Stimulated activated CD8-positive, alpha-beta memory T cell treated with anti-CD3 and anti-CD28 coated beads, Interleukin-4, amount 100 ng/mL, for 1 hour (primary cell): ENCODE measurements at places on chromosomes 13 and 19.

DNA sequence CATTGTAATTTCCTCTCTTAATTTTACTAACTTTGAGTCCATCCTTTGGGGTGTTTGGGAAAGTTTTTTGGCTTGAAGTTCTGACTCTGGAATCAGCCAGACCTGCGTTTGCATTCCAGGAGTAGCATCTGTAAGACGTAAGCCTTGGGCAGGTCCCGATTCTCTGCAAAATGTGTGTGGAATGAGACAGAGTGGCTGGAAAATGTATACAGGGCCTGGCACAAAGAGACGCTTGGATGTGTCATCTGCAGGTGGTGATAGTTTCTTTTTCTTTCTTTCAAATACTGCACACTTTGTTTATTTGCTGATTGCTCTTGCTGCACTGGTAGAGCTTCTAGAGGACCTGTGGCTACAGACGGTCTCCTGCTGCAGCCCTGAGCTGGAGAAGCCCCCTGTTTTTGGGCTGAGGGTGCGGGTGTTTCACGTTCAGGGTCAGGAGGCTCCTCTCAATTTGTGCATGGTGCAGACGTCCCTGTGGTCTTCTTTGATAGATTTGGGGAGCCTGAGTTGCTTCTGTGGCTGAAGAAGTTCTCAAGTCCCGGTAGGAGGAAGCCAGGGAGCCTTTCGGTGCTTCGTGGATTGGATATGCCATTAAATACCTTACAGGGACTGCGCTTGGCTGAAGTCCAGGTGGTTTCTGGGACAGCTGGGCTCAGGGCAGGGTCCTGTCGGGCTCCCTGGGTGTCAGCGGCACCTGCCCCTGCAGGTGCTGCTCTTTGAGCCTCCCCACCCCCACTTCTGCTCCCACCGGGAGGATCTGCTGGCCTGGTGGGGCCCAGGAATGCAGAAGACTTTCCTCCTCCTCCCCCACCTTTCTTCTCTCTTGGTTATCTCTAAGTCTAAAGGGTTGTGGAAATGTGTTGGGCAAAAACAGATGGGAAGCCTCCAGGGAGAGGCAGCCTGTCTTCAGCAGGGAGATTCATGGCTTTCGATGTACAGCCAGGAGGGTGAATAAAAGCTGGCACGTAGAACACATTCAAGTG, 44.0 kb upstream of the GAS6 start:
- no peak for DNase-seq

- no peak for DNase-seq
Measured at GRCh38 chr13:77545626-77546412, 10.3 kb downstream of the SCEL start.

- no peak for DNase-seq
Measured at GRCh38 chr13:54852831-54853230, 1824.2 kb downstream of the OLFM4 start.

GRCh38 chr13:29589967-29590366, 5.5 kb downstream of the SLC7A1 start:
- no peak for DNase-seq

GRCh38 chr13:114131583-114132418, 622 bp downstream of the RASA3 start:
- DNase-seq = no peak

DNA sequence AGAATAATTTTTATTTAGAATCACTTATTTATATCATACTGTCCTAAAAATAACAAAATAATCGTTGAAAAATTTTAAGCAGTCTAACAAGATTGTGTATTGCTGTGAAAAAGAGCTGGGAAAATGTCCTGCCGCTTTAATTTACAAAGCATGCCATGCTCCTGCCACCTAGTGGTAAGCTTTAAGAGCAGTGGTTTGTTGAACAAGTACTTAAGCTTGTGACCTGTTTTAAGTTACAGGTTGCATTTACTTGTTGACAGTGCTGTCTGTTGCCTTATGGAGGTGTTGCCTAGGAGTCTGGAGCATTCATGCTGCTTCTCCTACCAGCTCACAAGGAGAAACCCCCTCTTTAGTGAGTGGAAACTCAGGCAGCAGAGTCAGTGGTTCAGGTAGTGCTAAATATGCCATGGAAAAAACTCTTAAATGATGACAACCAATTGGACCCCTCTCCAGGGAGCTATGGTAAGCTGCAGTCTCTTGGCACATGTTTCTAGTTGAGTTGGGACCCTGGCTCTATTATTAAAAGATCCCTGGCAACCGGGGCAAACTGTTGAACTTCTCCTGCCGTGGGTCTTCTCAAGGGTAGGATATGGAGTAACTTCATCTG, 68.4 kb downstream of the SPATA13 start:
- no peak for DNase-seq

DNA sequence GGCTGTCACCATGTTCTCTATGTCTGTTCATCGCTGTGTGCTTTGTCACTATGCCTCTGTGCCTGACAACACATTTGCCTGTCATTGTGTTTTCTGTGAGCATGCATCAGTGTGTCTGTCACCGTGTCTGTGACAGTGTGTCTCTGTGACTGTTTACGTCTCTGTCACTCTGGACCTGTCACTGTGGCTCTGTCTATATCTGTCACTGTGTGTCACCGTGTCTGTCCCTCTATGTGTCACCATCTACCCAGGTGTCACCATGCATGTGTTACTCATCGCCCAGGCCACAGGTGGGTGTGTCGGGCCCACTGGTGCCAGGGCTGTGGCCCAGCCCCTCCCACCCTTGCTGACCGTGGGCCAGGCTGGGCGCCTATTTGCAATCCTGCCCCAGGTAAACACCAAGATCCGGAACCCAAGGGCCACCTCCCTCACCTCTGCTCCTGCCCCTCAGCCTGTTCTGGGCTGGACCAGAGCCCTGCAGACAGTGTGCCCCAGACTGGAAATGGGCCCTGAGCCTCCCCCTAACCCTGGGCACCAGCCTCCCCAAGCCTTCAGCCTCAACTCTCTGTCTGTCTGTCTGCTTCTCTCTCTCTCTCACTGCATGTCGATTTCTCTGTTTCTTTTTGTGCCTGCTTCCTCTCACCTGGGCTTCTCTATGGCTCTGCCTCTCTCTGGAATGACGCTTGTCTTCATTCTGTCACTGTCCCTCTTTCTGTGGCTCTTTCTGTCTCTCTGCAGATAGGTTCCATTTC, 7.7 kb downstream of the IRF2BP1 start:
- no peak for DNase-seq

GRCh38 chr19:40383668-40384248, 6.2 kb downstream of the HIPK4 start:
- DNase-seq = no peak

GRCh38 chr13:99656092-99656745, 154.9 kb downstream of the TM9SF2 start:
- DNase-seq = peak; percentile 67

DNA sequence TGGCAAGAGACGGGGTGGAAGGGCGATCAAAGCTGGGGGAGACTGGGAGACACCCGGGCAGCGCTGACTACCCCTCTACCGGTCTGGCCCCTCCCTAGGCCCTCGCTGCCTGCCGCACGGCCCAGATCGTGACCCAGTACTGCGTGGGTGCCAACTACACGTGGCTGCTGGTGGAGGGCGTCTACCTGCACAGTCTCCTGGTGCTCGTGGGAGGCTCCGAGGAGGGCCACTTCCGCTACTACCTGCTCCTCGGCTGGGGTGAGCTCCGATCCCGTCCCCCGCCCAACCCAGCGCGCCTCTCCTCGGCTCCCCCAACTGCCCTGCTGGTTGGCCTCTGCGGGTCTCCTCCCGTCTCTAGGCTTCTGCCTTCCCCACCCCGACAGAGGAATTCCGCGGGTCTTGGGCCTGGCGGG, 8.8 kb downstream of the GIPR start:
- DNase-seq = no peak
